Fibroblast of upper back skin (primary cell): ENCODE measurements at places on chromosomes 12 and 14.
A peak's percentile ranks its signal among the peaks of the same experiment; 100 is the strongest.

DNA sequence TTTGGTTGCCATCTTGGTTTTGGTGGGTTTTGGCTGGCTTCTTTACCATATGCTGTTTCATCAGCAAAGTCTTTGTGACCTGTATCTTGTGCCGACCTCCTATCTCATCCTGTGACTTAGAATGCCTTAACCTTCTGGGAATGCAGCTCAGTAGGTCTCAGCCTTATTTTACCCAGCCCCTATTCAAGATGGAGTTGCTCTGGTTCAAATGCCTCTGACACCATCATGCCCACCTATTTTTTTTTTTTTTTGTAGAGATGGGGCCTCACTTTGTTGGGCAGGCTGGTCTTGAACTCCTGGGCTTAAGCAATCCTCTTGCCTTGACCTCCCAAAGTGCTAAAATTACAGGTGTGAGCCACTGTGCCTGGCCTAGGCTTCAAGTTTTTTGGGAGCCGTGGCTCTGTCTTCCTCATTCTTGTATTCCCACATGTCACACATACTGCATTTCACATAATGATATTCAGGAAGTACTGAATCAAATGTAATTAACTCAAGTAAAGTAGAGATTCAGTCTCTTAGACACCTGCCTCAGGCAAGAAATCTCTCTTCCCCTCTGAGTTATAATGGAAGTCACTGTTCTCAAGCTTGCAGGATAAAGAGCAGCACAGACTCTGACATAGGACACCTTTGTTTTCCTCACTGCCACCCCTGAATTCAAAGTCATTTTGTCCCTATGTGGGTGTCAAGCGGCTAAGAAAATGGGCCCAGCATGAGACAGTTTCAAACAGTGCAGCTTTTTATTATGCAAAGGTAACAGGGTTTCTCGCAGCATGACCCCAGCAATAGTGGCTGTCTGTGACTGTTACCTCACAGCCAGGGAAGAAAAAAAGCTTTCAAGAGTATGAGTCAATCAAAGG, 159.0 kb downstream of the PTPN11 start:
- no peak for DNase-seq

GRCh38 chr12:68967046-68967445, 34.1 kb upstream of the CPM start:
- DNase-seq, result no peak

DNA sequence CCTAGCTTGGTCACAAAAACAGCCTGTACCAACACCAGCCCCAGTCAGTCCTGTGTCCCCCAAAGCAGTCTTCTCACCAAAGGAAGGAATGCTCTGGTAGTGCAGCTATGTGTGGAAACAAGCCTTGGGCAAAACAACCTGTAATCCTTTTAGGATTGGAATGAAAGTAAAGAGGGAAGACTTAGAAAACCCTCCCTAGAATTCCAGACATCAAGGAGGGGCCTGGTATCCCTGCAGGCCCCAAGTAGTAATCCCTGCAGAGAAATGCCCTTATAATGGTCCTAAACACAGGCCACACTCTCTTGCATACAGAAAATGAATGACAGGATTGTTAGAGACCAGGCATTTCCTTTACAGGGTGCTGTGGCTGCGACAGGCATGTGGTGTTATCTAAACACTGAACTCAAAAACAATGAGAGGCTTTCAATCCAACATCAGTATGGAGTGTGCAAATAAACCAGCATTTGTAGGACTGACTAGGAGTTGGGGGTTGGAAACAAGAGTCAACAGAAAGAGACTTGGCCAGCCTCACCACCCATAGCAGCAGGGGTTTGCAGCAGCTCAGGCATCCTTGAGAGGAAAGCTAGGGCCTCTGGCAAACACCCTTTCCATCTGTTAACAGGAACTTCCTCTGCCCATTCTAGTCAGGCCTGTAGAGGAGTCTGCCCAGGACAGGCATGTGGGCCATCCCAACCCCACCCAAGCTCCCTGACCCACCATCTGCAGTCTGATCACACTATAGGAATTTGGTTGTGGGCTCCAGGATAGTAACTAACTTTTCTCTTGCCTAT, 59.1 kb downstream of the DCAF5 start:
- peak; percentile 41 for DNase-seq

GRCh38 chr12:89333564-89334252, 18.6 kb downstream of the DUSP6 start:
- DNase-seq, result no peak

DNA sequence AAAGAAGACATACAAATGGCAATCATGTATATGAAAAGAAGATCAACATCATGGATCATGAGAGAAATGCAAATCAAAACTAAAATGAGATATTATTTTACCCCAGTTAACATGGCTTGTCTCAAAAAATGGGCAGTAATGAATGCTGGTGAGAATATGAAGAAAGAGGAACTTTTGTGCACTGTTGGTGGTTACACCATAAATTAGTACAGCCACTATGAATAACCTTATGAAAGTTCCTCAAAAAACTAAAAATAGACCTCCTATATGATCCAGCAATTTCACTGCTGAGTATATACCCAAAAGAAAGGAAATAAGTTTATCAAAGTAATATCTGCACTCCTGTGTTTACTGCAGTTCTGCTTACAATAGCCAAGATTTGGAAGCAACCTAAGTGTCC, 151.7 kb downstream of the PDZRN4 start:
- DNase-seq, result no peak
